ENCODE measurements at places on chromosomes 4 and X. TPM values are rescaled to one million over a fixed set of nuclear protein-coding genes. Genes with fewer than 3 reads are reported as not detected.

The TTC29 gene
- 0.13 TPM for total RNA-seq

DNA sequence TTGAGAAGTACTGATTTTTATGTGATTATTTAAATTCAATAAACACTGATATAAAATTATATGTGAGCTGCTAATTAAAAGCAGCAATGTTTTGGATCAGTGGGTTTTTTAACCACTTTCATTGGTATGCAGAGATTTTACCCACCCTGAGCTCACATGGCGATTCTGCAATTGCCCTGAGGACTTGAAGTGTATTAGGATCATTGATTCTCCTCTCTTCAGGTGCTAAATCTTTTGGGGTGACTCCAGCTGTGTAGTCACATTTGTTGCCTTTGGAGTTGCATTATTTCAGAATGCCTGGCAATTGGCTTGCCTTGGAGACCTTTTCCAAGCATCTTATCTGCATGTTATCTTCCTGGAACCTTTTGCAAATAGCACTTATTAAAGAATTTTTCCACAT is 51.3 kb downstream of the UGT8 start:
- no peak for DNase-seq

- no peak for DNase-seq
Observed at GRCh38 chrX:109813236-109813635, 80.2 kb upstream of the ACSL4 start.

- DNase-seq, result peak; percentile 81
Observed at GRCh38 chr4:7894098-7894676, 45.5 kb downstream of the AFAP1 start.

DNA sequence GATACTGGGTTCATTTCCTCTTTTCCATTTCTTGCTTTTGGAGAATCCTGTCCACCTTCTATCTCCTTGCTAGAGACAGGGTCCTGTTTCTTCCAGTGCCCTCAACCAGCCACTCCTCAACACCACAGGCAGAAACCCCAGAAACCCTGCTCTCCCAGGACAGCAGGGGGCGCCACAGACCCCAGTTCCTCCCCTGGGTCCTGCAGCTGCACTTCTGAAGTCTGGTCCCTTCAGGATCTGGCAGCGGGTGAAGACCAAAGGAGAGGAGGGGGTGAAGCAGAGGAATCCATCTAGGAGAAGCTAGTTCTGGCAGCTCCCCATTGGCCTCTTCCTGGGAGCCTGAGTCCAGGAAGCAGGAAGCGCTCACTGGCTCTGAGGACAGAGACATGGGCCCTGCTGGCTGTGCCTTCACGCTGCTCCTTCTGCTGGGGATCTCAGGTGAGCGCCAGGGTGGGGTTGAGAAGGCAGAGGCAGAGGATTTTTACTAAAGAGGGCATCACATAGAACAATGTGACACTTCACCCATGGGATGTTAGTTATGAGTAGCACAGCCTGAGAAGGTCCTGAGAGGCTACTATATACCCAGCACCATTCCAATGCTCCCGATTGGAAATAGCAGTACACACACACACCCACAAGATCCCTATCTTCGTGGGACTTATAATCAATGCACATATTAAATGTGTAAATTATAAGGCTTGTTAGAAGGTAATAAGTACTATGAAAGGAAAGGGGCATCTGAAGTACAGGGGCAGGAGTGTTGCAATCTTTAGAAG is at the start of gene PRSS48:
PRSS48 (plus strand) TSS at position 375 of the 776 bp plus-strand sequence; CDS start at position 387, 12 bp downstream.
- DNase-seq, result no peak
